ENCODE measurements at places on chromosomes 4 and X. TPM values are rescaled to one million over a fixed set of nuclear protein-coding genes. Genes with fewer than 3 reads are reported as not detected.

DNA sequence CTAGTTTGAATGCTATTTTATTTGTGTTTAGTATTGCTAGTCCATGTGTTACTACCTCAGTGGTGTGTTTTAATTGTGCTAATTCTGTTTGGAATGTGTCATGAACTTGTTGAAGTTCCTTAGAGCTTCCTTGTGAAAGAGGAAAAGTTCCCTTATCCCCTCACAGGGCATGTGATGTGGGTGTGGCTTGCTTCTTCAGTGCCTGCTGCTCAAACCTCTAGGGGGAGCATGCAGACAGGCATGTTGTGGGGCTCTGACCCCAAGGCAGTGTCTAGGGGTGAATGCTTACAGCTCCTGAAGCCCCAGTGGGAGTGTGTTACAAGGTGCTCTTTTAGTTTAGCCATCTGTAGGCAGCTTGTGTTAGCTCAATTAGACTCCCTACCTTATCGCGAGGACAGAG lies 86.5 kb downstream of the MAGED4 start:
- no peak for DNase-seq

- no peak for DNase-seq
These were observed 119.9 kb upstream of the HS3ST1 start for GRCh38 chr4:11548597-11549082.

- DNase-seq = no peak
These were observed 94.4 kb downstream of the ARHGAP10 start for GRCh38 chr4:147826288-147826646.

- DNase-seq = no peak
These were observed 91.7 kb upstream of the KDR start for GRCh38 chr4:55216863-55217635.

The DDIT4L gene
- total RNA-seq = not detected

Measured in glutamatergic neuron (in vitro differentiated cells).